ENCODE measurements at places on chromosomes 5 and 9.
A peak's percentile ranks its signal among the peaks of the same experiment; 100 is the strongest.

GRCh38 chr5:153489611-153490010 lies 859 bp upstream of the GRIA1 start:
- no peak for DNase-seq

DNA sequence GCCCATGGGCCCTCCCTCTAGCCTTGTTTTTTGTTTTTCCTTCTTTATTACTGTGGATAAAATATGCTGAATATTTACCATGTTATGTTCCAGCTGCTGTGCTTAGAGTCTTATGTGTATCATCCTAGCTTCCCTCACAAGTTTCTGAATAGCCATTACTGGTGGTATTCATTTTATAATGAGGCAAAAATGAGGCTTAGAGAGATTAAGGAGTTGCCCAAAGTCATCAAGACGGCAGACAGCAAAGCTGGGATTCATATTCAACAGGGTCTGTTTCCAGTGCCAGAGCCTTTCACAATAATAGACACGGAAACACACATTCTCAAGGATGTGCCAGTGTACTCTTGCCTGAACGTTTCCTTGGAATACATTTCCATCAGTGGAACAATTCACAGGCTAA lies 258.1 kb downstream of the CTNND2 start:
- DNase-seq: no peak

DNA sequence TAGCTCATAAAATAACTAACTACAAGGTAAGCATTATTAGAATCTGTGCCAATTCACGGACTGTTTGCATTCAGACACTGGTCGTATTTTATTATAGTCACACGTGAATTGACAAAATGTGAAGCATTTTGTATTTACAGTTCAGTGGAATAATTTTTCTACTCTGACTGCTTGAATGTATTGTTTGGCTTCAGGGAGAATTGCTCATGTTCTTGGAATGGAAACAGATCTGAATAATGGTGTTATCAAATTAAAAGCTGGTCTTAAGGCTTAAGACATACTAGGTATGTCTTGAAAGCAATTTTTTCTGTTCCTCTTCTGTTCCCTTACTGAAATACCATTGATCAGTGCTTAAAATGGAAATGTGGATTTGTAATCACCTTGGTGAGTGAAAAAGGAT lies 543.7 kb upstream of the TLE4 start:
- peak; percentile 30 for DNase-seq

GRCh38 chr5:115267617-115268016 lies 4.9 kb upstream of the PGGT1B start:
- DNase-seq: peak; percentile 77

- DNase-seq: peak; percentile 9
Observed at GRCh38 chr5:155418960-155419579, 405.5 kb downstream of the KIF4B start.

DNA sequence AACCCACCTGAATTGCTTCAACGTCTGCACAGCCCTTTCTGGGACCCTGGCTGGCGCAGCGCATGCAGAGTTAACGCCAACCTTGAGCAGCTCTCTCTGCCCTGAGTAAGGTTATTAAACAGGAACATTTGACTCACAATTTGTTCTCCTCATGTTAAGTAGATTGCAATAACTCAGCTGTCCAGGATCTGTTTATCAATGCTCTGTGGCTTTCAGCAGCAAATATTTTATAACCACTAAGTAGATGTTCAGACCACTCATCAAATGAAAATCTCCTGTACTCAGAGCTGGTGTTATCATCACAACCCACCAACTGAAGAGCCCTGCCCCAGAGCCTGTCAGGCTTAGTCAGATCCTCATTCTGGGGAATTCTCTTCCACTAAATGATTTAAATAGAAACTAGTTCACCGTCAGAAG lies 403.0 kb downstream of the ZNF608 start:
- peak; percentile 85 for DNase-seq

DNA sequence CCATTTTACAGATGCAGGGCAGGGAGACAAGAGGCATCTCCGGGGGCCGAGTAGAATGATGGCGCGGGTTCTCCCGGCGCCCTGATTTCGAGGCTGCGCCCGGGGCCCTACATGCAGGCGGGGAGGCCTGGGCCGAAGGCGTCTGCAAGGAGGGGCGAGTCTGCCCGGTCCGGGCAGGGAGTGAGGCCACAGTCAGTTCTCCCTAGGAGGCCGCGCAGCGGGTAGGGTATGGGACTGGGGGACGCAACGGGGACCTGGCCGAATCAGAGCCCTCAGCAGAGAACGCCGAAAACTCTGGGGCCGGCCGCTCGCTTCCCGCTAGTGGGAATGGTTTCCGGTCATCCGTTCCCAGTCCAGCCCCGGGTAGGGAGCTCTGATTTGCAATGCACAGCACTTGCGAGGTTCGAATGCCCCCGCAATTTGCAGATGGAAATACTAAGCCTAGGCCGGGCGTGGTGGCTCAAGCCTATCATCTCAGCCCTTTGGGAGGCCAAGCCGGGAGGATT lies 6.4 kb downstream of the TLX3 start:
- DNase-seq: no peak

Measured in kidney tubule cell (primary cell).